ENCODE measurements at places on chromosomes 6 and 20. TPM values are rescaled to one million over a fixed set of nuclear protein-coding genes. Genes with fewer than 3 reads are reported as not detected.

DNA sequence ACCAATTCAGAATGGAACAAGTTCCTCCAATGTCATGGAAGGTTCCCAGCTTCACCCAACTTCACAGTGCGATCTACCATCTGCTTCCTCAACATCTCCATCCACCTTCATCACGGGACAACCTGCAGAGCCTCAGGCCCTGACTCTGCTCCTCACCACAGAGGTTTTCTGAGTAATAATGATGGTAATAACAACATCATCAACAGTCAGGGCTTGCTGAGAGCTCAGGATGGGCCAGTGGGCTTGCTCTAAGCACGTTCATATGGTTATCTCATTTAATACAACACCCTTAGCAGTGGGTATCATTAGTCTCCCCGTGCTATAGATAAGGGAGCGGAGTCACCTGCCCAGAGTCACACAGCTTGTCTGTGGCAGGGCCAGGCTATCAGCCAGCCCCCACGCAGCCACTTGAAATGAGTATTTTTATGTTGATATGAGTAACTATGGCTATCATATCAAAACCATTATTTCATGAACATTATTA is 38.6 kb downstream of the PREX1 start:
- no peak for DNase-seq

DNA sequence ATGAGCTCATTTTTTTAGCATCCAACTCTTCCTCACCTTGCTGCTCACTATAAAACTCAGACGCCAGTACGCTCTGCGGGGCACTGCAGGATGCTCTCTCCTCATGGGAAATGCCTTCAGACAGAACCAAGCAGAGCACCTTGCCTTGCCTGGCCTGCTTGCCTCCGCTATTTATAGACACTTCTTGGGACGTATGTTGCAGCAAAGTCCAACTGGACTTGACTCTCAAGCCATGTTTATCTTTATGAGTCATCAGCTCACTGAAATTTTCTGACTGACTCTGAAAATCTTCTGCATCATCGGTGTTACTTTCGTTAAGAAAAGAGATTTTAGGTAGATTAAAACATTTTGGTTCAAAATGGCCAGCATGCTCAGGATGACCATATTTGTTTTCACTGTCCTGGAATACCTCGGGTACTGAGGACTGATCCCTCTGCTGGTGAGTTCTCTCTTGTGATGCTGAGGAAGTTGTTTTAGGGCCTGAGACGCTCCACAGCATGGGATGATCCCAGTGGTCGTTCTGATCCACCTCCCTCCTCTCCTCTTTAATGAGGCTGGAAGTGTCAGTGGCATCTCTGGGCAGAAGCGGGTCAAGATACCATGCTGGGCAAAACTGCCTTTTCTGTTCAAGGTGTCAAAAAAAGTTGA is 204.5 kb downstream of the KIF16B start:
- DNase-seq = no peak

DNA sequence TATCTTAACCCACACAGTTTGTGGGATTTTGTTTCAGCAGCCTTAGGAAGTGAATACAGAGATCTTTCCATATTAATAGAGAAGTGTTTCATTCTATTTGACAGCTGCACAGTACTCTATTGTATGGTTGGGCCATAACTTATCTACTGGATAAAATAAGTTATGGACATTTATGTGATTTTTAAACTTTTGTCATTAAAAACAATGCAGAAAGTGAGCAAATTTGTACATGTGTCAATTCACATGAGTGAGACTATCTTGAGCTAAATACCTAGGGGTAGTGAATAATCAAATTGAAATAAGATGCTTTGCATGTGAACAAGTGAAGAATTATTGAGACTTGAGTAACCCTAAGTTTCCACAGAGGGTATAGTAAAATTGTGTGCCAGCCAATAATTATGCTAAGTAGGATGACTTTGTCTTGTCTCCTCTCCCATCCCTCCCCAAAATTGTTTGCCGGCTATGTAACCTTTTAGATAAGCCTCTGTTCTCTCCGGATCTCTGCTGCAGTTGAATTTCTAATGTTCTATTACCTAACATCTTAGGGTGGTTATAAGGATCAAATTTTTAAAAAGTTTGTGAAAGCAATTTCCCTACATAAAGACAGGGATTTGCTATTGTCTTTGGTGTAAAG is 33.3 kb upstream of the TPBG start:
- no peak for DNase-seq

GRCh38 chr6:28710466-28711191 is 184.9 kb downstream of the GPX5 start:
- no peak for DNase-seq

- DNase-seq = no peak
Observed at GRCh38 chr6:119333707-119334295, 15.8 kb downstream of the MAN1A1 start.

DNA sequence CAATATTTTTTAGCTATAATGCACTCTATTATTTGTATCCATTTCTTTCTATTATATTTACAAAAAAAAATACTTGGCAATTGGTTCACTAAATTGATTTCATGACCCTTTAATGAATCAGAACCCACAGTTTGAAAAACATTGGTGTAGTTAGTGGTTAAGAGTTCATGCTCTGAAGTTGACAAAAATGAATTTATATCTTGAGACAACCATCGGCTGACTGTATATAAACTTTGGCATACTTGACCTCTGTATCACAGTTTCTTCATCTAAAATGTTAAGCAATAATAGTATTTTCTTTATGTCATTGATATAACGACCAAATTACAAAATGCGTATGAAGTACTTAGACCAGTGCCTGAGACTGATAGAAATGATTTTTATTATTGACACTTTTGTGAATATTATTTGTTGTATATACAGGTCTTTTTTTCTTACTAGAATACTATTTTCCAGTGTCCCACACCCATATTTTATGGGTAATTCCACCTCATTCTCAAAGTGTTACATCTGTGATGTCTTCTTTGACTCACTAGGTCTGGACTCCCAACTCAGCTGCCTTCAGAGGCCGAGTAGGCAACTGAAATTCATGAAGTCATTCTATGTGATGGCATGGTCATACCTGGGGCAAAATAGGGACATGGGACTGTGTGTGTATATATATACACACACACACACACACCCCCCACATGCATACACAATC is 459.2 kb downstream of the RFPL4B start:
- no peak for DNase-seq

DNA sequence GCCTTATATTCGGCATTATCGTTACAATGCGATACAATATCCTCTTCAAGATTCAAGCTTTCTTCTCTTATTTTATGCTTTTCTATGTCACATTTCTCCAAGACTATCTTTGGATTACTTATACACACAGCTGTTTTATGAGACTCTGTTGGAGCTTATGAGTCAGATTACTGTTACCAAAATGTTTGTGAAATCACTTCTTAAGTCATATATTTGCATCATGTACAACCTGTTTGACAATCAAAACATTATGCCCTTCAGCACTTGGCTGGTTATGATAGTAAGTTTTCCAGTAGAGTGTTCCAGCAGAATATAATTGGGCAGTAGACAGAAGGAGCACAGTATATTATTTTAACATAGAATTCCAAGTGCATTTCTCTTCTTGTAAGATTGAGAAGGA is 35.2 kb downstream of the BMP6 start:
- DNase-seq = no peak

The HCRTR2 gene
- 0.17 TPM for total RNA-seq

- DNase-seq = no peak
Observed at GRCh38 chr20:59392736-59393135, 92.3 kb downstream of the EDN3 start.

- no peak for DNase-seq
Observed at GRCh38 chr20:38842558-38842981, 37.1 kb downstream of the PPP1R16B start.

DNA sequence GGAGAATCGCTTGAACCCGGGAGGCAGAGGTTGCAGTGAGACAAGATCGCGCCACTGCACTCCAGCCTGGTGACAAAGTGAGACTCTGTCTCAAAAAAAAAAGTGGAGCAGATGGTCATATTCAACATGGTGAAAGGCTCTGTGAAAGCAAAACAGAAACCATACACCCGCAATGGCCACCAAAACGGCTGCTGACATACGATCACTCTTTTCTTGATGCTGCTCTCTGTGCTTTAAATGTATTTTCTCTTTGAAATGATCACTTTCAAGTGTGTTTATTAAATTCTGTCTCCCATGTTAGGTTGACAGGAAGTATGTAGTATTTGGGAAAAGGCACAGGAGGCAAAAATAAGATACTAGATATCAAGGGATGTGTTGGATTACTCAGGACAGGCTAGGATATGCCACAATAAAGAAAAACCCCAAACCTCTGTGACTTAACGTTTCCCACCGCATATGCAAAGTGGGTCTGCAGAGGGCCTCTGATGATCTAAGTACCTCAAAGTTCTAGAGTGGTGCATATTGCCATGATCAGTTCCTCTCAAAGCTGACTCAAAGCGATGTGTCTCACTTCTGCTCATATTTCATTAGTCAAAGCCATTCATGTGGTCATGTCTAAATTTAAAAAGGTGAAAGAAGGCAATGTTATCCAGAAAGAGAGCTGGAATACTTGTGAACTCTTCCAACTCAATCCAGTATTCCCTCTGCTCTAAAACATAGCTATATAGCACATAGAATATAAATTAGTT is 155.1 kb upstream of the SOX4 start:
- no peak for DNase-seq

DNA sequence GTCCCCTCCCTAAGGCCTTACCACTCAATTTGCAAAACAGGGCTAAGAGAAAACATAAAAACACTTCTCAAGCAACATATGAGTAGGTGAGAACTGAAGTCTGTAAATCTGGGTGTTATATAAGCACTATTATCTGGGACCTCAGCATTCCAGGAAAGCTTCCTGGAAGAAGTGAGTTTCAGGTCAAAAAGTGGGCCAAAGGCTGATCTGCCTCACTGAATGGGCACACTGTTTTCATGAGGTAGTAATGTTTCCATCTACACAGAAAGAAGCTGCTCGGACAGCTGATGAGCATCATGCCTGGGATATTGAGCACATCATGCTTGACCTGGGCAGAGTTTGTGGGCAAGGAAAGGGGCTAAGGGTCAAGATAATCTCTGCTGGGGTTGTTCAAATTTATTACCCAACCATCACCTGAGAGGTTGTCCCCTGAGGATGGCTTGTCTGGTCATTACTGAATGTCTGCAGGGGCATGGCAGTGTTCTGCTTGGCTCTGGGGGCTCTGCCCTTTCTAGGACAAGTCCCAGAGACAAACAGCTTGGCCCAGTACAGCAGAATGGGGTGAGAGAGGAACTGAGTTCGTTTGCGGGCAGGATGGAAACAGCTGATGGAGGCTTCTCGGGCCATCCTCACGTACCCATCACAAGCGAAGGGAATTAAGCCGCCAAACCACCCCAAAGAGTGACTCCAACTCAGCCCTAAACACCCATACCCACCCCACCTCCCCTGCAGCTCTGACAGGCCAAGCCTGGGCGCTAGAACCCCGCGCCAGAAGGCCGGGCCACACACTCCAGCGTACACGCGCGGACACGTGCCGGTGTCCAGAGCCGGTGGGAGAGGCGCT is 1.2 kb upstream of the SYNJ2 start:
- peak; percentile 22 for DNase-seq

The DUSP15 gene
- total RNA-seq = 1.7 TPM

GRCh38 chr6:112503091-112503596 is 156.0 kb downstream of the RFPL4B start:
- DNase-seq = no peak

DNA sequence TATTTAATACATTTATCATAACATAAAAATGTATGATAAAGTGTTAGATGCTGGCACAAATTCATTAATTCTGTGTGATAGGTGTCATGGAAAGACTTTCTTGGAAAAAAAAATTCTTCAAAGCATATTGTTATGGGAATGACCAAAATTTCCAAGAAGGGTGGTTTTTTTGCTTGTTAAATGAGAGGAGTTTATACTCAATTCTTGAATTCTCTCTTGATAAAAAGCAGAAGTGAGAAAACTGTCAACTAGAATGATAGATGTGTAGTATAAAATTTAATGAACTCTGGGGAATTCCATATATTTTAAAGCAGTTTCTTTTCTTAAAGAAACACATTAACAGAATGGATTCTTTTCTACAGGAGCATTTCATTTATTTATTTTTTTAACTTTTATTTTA is 62.0 kb upstream of the SNAP91 start:
- no peak for DNase-seq

GRCh38 chr6:111210194-111210728 is 123.0 kb downstream of the SLC16A10 start:
- no peak for DNase-seq

The CRISP2 gene
- total RNA-seq = not detected

The SLC26A8 gene
- under 0.01 TPM for total RNA-seq
